ENCODE measurements at places on chromosomes 11 and 22.

DNA sequence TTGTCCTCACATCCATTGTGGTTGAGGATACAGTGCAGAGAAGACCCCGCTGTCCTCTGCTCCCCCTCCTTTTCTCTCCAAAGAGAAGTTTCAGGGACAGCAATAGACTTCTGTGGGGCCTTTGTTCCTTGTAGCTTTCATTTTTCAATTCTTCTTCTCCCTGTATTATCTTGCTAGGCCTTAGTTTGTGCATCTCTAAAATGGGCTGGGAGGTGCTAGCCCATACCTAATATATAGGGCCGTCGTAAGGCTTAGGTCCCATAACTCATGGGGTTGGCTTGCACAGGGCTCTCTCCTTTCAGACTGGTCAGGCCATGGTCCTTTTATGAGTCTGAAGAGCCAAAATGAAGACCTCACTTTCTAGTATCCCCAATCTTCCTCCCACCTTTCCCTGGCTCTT is 33.0 kb downstream of the ZBTB16 start:
- no peak for DNase-seq

DNA sequence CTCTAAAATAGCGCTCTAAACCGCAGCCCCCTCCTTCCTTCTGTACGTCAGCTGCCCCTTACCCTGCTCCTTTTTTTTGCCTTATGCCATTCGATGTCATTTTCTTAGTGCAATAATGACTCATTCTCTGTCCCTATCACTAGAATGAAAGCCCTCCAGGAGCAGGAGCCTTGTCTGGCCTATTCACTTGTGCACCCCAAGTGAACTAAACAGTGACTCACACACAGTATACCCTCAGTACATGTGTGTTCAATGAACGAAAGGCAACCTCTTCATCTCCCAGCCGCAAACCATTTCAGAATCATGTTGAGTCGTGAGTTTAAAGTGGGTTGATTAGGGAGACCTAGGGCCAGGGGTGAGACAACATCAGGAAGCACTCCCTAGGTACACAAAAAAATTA is 50.7 kb upstream of the SPATA19 start:
- no peak for DNase-seq

- DNase-seq: no peak
Observed at GRCh38 chr11:104000798-104001197, 35.6 kb upstream of the DDI1 start.

GRCh38 chr11:17383461-17383860 is 5.0 kb downstream of the KCNJ11 start:
- no peak for DNase-seq

DNA sequence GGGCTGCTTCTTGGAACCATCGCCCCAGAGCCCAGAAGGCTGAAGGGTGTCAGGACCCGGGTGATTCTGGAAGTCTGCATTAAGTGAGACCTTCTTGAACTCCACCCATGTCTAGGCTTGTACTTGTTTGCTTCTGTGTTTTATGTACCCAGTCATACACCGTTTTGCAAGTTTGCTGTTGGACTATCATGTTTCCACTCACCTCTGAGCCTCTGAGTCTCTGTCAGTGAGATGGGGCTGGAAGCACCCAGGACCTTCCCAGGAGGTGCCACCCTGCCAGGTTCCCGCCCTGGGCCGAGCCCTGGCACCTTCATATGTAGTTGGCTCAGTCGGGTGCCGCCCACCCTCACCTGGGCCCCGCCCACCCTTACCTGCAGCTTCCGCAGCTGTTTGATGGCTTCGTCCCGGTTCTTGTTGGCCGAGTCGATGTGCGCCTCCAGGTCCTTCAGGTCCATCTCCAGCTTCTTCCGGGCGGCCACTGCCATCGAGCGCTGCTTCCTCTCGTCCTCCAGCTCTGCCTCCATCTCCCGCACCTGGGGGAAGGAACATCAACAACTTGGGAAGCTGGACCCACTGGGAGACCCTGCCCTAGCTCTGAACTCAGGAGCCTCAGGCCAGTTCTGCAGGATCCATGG is 35.1 kb downstream of the APOL1 start:
- DNase-seq: no peak

DNA sequence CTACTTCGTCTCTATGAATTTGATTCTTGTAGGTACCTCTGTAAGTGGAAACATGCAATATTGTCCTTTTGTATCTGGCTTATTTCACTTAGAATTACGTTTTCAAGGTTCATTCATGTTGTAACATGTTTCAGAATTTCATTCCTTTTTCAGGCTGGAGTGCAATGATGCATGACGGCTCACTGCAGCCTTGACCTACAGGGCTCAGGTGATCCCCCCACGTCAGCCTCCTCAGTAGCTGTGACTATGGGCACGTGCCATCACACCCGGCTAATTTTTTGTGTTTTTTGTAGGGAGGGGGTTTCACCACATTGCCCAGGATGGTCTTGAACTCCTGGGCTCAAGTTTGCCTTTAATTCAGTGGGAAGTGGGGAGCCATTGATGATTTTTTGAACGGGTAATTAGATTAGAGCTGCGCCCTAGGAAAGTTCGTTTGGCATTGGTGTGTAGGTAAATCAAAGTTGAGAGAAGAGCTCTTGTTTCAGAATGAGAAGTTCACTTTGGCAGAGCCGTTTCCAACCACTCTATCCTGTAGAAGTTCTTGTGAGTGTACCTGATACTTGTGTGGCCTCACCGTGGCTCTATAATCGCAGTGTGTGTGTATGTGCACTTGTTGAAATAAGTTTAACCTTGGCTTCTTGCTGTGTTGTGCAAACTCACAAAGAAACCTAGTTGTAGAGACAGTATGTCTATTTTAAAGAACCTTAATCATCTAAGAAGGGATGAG is 115.9 kb downstream of the NAV2 start:
- DNase-seq: no peak

DNA sequence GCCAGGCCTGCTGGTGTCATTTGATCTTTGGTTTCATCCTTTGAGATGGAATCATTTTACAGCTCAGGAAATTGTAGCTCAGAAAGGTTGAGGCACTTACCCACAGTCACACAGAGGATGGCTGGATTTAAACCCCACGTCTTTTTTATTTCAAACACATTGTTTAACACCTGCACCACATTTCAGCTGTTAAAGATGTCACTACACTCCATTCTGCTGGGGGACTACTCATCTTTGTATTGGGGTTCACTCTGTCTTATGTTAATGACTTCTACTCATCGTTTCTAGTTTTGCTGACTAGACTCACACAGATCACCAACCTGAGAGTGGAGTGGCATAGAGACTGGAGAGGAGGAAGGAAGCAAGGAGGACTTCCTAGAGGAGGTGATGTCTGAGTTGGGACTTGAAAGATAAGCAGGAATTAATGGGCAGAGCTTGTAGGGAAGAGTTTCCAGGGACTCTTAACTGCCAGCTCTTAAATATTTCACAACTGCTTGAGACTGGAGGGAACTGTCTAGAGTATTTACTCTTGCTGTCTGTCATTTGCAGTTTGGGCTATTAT is 80.0 kb downstream of the TP53I11 start:
- DNase-seq: no peak

GRCh38 chr11:66072081-66072480 is 2.0 kb downstream of the PACS1 start:
- DNase-seq: no peak

- DNase-seq: no peak
Observed at GRCh38 chr22:24518771-24519485, 23.8 kb downstream of the UPB1 start.

Data from brain pericyte (primary cell).